Astrocyte (in vitro differentiated cells and primary cell): ENCODE measurements at places on chromosomes 11 and 22. TPM values are rescaled to one million over a fixed set of nuclear protein-coding genes. Genes with fewer than 3 reads are reported as not detected.

DNA sequence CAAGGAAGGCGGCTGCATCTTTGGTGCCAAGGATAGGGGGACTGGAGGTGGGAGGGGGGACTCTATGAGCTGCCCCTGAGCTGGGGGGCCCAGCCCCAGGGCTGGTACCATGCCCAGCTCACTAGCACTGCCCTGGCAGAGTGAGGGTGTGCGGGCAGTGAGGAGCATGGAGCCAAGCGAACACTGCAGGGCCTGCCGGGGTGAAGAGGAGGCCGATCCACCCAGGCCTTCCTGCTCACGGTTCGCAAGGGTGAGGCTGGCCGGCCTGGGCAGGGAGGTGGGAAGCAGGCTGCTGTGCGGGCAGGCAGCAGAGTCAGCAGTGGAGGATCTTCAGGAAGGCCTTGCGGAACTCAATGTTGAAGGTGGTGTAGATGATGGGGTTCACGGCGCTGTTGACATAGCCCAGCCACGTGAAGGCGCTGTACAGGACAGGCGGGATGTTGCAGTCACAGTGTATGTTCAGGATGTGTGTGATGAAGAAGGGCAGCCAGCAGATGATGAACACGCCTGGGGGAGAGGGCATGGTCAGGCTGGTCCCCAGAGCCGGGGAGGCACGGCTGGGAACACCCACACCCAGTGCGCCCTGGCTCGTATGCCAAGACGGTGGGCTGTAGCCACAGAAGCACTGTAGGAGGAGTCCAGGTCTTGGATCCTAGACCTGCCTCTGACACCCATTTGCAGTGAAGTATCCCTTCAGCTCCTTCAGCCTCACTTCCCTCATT lies 23.0 kb downstream of the ANKK1 start:
- no peaks in the 10 kb centered on the region for H3K4me1 ChIP-seq
- no peak for DNase-seq
- H3K36me3 ChIP-seq, result no peaks in the 10 kb centered on the region
- no peak overlapping the region for H3K4me3 ChIP-seq

Gene FOXR1
- not detected in 2 replicates for total RNA-seq

GRCh38 chr11:94132152-94132558 lies 3.5 kb downstream of the PANX1 start:
- H3K36me3 ChIP-seq, result no peaks in the 10 kb centered on the region
- peak; percentile 89 for DNase-seq
- H3K27ac ChIP-seq, result peak overlapping the region; percentile 37

GRCh38 chr11:30206249-30206996 lies 24.4 kb upstream of the FSHB start:
- no peak for DNase-seq
- no peak overlapping the region for H3K27ac ChIP-seq
- no peaks in the 10 kb centered on the region for H3K27me3 ChIP-seq
- H3K36me3 ChIP-seq, result no peaks in the 10 kb centered on the region
- H3K4me3 ChIP-seq, result no peak overlapping the region
- H3K4me1 ChIP-seq, result no peaks in the 10 kb centered on the region

Gene GRM5
- total RNA-seq, result 0.30 and 0.70 TPM in 2 replicates

Gene ARHGAP20
- 0.11 and 0.19 TPM in 2 replicates for total RNA-seq

DNA sequence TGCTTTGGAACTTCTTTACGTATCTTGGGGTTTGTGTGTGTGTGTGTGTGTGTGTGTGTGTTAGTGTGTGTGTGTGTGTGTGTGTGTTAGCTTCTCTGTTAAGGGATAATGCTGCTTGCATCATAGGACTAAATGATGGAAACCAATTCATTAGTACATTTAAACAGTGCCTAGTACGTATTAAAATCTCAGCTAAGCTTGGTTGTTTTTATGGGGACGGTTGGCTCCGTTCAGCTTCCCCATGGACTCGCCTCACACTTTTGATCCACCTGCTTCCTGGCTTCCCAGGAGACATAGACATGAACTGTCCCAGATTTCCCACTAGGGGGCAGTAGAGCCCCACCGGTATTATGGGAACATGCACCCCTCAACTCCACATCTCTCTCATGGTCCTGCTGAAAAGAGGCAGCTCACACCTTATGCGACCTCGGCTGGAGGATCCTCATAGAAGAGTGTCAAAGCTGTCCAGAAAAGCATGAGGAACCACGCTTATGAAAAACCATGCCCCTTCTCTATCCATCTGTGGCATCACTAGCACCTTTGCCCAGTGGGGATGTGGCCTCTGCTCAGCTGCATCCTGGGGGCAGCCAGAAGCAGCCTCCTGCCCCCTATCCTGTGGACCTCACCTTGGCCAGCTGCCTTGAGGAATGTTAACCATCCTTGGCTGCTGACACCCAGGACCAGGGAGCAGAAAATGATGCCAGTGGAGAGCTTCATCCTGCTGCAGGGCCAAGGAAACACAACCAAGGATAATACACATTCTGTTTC lies 9.7 kb upstream of the SAAL1 start:
- H3K27ac ChIP-seq, result no peak overlapping the region
- H3K36me3 ChIP-seq, result no peaks in the 10 kb centered on the region
- no peaks in the 10 kb centered on the region for H3K4me1 ChIP-seq
- no peak overlapping the region for H3K4me3 ChIP-seq
- DNase-seq, result peak; percentile 23
- H3K27me3 ChIP-seq, result peaks cover 11% of the 10 kb centered on the region

DNA sequence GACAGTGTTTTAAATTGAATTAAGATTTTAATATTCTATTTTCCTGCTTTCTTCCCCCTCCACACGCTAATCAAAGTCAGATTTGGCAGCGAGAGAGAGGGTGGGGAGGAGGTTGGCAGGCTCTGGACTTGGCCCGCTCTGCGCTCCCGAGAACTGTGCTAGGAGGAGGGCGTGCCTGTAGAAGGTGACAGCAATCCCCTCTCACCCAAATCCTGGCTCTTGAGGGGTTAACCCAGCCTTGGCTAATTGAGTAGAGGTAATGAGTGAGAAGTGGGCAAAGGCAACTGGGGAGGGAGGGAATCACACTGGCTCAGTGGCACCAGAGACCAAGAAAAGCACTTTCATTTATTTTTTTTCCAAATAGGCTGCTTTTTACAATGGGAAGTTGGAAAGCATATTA lies 42.2 kb downstream of the BUD13 start:
- no peak for DNase-seq
- H3K36me3 ChIP-seq, result no peaks in the 10 kb centered on the region
- no peak overlapping the region for H3K27ac ChIP-seq
- H3K4me3 ChIP-seq, result no peak overlapping the region
- H3K4me1 ChIP-seq, result peaks cover 2% of the 10 kb centered on the region

DNA sequence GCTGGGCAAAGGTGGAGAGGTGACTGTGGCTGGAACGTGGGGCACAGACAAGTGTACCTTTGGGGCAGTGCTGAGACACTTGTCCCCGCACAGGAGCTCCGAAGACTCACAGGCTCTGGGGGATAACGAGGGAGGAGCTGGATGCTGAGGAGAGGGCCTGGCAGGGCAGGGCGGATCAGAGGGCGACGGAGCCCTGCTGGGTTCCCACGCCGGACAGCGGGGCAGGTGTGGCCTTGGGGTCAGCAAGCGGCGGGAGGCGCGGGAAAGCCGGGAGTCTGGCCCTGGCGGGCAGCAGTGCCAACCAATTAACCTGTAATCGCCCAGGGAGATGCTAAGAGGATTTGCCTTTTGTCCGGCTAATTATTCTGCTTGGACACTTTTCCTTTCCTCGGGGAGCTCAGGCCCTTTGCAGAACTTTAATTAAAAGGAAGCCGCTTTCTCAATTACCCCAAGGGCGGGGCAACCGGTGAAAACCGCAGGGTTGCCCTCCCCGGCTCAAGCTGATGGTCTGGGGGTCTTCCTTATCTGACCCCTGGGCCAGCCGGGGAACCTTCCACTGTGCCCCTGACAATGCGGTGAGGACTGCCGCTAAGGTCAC lies 71.5 kb downstream of the WNT7B start:
- H3K4me3 ChIP-seq, result no peak overlapping the region
- H3K27ac ChIP-seq, result no peak overlapping the region
- no peaks in the 10 kb centered on the region for H3K27me3 ChIP-seq
- no peak for DNase-seq

Gene NAALADL1
- not detected in 2 replicates for total RNA-seq

Gene DRD4
- total RNA-seq, result 9.9 and 12.0 TPM in 2 replicates

Gene TSGA10IP
- not detected in 2 replicates for total RNA-seq

Gene CSRP3
- 0.43 and 0.70 TPM in 2 replicates for total RNA-seq

DNA sequence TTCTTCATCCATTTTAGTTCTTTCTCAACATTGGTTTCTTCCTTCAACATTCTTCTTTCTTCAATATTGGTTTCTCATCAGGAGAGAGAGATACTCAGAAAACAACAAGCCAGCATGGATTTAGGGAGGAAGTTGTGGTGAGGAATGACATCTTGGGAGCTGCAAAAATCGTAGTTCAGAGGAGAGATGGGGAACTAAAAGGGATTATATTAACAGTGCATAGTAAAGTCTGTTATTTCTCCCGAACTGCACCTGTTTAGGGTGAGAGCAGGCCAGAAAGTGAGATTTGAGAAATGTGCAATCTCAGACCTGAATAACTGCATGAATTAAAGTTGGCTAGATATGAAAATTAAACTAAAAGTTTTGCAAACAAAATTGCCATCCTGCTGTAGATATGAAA lies 94.5 kb downstream of the CASP12 start:
- H3K36me3 ChIP-seq, result no peaks in the 10 kb centered on the region
- no peak overlapping the region for H3K27ac ChIP-seq
- no peaks in the 10 kb centered on the region for H3K4me1 ChIP-seq
- no peak for DNase-seq
- no peak overlapping the region for H3K4me3 ChIP-seq

Gene FAM180B
- 0.16 TPM in 1 of 2 replicates, not detected in the other for total RNA-seq

DNA sequence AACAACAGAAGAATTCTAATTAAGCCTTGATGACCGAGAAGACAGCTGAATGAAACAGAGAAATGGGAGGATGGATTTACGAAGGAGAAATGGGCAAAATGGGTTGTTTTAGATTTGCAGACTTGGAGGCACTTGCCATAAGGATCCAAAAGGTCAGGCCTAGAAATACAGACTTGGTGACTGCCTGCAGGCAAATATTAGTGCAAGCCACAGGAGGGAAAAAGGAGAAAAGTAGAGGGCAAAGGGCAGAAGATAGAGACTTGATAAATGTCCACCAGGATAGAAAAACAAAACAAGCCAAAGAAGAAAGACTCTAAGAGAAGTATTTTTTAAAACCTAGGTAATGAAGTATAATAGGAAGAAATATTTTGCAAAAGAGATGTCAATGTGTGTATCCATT lies 13.1 kb downstream of the CCDC34 start:
- H3K36me3 ChIP-seq, result no peaks in the 10 kb centered on the region
- no peak overlapping the region for H3K4me3 ChIP-seq
- H3K4me1 ChIP-seq, result no peaks in the 10 kb centered on the region
- DNase-seq, result no peak
- no peak overlapping the region for H3K27ac ChIP-seq

GRCh38 chr11:31757260-31757835 lies 53.8 kb downstream of the PAX6 start:
- H3K4me3 ChIP-seq, result no peak overlapping the region
- H3K36me3 ChIP-seq, result no peaks in the 10 kb centered on the region
- H3K27me3 ChIP-seq, result no peaks in the 10 kb centered on the region
- peak; percentile 6 for DNase-seq

- DNase-seq, result no peak
- no peaks in the 10 kb centered on the region for H3K27me3 ChIP-seq
- peak overlapping the region; percentile 8 for H3K27ac ChIP-seq
- no peaks in the 10 kb centered on the region for H3K36me3 ChIP-seq
Measured at GRCh38 chr11:96013461-96014213, 89.7 kb upstream of the MTMR2 start.

- H3K4me1 ChIP-seq, result no peaks in the 10 kb centered on the region
- no peak overlapping the region for H3K4me3 ChIP-seq
- H3K27me3 ChIP-seq, result no peaks in the 10 kb centered on the region
- DNase-seq, result no peak
- H3K27ac ChIP-seq, result no peak overlapping the region
Measured at GRCh38 chr22:31776231-31776630, 22.4 kb downstream of the DEPDC5 start.

Gene TRIM49
- 0.24 and 0.32 TPM in 2 replicates for total RNA-seq

Gene NEFH
- 3.1 TPM in 2 replicates for total RNA-seq

GRCh38 chr11:88315981-88316441 lies 21.5 kb downstream of the CTSC start:
- H3K27ac ChIP-seq, result no peak overlapping the region
- no peaks in the 10 kb centered on the region for H3K36me3 ChIP-seq
- H3K27me3 ChIP-seq, result no peaks in the 10 kb centered on the region
- H3K4me1 ChIP-seq, result peaks cover 11% of the 10 kb centered on the region

GRCh38 chr22:17103351-17103750 lies 17.8 kb downstream of the TMEM121B start:
- DNase-seq, result no peak
- H3K36me3 ChIP-seq, result peaks cover 27% of the 10 kb centered on the region
- no peaks in the 10 kb centered on the region for H3K4me1 ChIP-seq
- H3K4me3 ChIP-seq, result no peak overlapping the region

GRCh38 chr22:30667107-30667493 lies 575 bp downstream of the DUSP18 start:
- peak overlapping the region; percentile 86 for H3K4me3 ChIP-seq
- peaks cover 6% of the 10 kb centered on the region for H3K4me1 ChIP-seq
- H3K36me3 ChIP-seq, result peaks cover 4% of the 10 kb centered on the region
- H3K27ac ChIP-seq, result no peak overlapping the region

DNA sequence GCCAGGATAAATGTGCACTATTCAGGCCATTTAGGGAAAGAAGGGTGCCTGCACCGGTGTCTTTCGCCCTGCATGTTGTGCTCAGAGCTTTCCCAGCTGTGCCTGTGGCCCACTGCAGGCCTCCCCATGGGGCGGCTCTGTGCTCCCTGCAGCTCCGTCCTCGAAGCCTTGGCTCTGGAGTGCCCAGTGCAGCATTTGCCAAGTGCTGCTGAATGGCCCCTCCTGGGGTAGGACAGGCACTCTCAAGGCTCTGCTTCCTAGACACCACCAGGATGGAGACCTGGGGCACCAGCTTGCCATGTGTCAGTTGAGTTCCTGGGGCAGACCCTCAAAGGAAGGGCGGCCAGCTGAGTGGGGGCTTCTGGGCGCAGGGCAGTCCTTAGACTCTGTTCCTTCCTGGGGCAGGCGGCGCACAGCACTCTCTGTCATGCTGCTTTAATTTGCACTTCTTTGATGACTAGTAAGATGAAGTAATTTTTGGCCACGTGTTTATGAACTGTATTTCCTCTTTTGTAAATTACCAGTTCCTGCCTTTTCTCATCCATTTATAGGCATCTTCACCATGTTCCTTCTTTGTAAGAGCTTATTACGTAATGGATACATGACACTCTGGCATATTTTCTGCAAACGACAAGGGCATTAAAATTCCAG lies 32.1 kb upstream of the GNB1L start:
- no peaks in the 10 kb centered on the region for H3K27me3 ChIP-seq
- peaks cover 30% of the 10 kb centered on the region for H3K4me1 ChIP-seq
- H3K4me3 ChIP-seq, result no peak overlapping the region

Gene TEX12
- total RNA-seq, result not detected in 2 replicates

Gene CARD10
- total RNA-seq, result 19.7 and 22.6 TPM in 2 replicates
